Jurkat, Clone E6-1 (cell line): ENCODE measurements at places on chromosomes 3 and 15.

DNA sequence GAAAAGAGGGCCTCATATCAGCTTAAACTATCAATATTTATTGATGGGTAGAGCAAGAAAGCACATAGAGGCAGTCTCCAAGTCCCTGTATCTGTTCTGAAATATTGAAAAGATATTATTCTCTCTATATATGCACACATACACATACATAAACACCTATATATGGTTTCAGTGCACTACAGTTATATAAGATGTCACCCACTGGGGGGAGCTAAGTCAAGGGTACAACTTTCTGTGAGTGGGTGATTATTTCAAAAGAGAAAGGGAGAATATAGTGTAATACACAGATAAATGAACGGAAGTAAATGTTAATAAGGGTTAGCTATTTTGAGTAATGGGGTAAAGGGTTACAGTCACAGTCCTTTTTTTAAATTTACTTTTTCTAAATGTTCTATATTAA lies 8.8 kb downstream of the SNTN start:
- DNase-seq, result peak; percentile 1

DNA sequence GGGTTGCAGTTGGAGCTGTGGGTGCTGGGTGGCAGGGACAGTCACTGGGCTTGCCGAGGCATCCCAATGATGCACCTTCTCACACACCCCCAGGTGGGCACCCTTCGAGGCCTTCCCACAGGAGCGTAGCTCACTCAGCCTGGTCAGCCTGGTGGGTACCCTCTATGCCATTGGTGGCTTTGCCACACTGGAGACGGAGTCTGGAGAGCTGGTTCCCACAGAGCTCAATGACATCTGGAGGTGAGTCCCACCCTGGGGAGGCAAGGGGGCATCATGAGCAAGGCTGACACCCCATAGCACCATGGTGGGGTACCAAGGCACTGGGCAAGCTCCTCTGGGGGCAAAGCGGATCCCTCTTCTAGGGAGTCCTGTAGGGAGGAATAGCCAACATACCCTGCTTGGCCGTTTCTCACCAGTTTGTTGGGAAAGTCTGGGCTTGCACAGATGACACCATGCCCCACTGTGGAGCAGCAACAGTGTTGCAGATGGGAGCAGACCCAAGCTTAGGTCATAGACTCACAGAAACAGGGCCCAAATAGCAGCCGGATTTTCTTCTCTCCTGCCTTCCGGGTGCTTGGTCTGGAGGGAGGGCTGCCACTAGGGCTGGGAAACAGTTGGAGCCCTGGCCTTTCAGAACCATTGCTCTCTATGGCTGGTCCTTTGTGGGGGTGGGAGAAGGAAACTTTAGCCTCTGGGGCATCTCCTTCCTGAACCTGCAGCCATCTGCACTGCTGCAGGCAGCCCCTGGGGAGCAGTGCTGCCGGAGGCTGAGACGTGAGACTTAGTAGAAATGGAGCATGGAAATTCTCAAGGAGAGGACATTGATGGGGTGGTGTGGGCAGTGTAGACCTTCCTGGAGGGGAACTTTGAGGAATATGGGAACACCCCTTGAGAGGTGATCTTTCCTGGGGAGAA lies 5.7 kb downstream of the KLHL40 start:
- DNase-seq, result no peak

- DNase-seq, result no peak
Measured at GRCh38 chr3:100213891-100214573, 46.8 kb upstream of the TBC1D23 start.

DNA sequence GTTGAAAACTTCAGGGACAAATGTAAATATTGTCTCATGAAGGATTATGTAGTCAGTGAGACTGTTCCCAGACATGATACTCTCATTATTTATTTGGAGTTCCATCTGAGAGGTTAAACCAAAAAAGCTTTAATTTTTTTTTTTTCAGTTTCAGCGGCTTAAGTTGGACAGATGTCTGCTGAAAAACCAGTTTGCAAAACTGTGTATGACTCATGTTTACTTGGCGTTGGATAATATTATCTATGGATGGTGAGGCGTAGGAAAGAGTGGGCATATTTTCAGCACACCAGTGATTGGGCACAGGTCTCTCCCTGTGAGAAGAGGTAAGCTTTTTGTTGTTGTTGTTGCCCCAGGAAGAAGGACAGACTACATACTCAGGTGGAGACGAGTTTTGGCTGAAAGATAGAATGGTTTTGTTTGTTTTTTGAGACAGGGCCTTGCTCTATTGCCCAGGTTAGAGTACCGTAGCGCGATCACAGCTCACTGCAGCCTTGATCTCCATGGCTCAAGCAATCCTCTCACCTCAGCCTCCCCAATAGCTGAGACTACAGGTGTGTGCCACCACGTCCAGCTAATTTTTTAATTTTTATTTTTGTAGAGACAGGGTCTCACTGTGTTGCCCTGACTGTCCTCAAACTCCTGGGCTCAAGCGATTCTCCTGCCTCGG lies 16.4 kb upstream of the ANXA2 start:
- DNase-seq, result no peak

- DNase-seq, result no peak
Measured at GRCh38 chr3:17605032-17605431, 137.4 kb downstream of the TBC1D5 start.

- no peak for DNase-seq
Measured at GRCh38 chr15:90031231-90031791, 30.2 kb downstream of the ZNF710 start.

DNA sequence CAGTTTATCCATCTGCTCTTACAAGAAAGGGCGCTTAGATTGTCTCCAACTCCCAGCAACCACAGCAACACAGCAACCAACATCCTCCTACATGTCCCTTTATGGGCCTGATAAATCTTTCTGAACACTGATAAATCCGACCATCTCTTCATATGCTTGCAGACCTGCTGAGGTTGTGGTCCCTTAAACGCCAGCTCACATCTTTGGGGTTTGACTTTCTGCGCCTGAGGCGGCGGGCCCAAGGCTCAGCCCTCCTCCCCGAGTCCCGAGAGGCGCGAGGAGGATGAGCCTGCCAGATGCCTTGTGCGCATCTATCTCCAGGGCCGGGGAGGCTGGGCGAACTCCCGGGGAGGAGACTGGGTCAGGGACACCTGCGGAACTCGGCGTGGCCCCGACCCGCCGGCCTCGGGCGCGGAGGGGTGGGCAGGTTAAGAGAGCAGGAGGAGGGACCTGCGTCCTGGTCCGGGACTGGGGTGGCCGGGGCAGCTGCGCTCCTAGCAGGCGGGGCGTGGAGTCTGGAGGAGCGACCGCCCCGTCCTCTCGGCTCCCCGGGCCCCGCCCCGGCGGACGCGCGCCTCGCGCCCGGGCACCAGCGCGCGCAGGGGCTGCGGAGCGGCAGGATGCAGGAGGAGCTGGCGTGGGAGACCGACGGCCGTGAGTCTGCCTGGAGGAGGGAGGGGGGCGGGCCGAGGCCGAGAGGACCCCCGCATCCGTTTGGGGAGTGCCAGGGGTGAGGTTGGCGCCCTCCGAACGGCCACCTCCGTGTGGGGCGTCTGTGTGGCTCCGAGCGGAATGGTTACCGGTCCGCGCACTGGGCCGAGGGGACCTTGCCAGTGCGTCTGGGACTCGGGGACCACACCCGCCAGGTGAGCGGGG lies at the start of gene ANKDD1A:
TSS of gene ANKDD1A (plus strand) at position 592 of the 876 bp plus-strand sequence. CDS start at position 621, 29 bp downstream.
- no peak for DNase-seq

- DNase-seq, result no peak
Measured at GRCh38 chr3:67706934-67707333, 52.5 kb upstream of the SUCLG2 start.

- DNase-seq, result no peak
Measured at GRCh38 chr3:80297720-80298119, 529.9 kb upstream of the ROBO1 start.

DNA sequence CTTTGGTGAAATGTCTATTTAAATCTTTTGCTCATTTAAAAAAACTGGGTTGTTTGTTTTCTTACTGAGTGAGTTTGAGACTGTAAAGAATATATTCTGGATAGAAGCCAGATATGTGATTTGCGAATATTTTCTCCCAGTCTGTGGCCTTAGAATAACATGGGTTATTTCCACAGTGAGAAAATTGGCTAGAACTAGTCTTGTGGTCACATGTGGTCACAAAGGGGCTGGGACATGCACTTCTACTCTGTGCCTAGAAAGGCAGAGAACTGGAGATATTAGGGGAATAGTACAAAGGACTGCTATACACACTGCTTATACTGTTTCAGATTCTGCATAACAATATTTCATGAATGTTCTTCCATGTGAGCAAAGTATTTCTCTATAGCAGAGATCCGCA lies 79.9 kb upstream of the RGMA start:
- no peak for DNase-seq

DNA sequence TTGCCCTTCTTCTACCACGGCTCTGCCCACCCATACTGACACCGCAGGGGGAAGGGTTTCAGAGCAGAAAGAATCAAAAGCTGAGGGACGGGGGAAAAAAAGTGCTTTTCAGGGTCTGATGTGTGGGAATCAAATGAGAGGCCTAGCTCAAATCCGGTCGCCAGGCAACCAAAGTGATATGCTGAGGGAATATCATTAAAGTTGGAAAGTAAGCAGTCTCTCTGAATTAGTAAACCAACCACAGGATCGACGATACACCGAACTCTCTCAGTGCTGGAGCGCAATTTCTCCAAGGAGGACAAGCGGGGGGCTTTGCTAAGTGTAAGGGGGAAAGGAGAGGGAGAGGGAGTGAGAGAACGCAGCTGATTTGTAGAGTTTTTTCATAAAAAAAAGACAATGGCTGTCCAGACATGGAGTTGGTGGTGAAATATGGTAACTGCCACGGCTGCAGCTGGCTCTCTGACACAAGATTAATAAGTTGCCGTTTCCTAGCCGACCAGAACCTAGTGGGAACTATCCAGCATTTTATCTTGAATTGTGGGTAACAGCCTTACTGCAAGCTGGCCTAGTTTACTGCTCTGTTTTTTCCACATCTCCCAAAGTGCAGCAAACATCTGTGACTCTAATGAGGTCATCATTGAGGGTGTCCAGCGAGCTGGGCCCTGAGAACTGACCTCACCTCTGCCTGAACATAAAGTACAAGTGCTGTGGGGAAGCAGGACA lies 530.2 kb downstream of the SOX2 start:
- DNase-seq, result no peak

- DNase-seq, result no peak
Measured at GRCh38 chr3:144930431-144930830, 958.8 kb downstream of the DIPK2A start.

GRCh38 chr3:107689355-107689754 lies 166.6 kb downstream of the BBX start:
- DNase-seq, result no peak

DNA sequence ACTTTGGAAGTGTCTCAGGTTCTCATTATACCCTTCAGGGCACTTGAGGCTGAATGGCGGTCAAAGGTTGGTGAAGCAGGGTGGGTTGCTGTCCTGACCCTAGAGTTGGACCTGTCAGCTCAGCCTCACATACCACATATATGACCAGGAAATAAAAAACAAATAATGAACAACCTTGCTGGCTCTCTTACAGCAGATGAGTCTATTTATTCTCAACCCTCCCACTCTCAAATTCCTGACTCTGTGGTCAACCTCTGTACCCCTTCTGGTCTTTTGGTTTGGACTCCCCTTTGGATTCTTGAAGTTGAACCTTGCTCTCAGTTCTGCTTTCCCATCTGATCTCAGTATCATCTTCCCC lies 16.9 kb downstream of the PPP2R3A start:
- DNase-seq, result no peak

- no peak for DNase-seq
Measured at GRCh38 chr15:66834881-66835878, 133.1 kb downstream of the SMAD6 start.

GRCh38 chr3:132660052-132660810 lies at the start of gene UBA5:
UBA5 (plus strand) TSS chr3:132660329; CDS start chr3:132660538, 209 bp downstream.
- peak; percentile 55 for DNase-seq

- DNase-seq, result no peak
Measured at GRCh38 chr3:108862865-108863798, 40.5 kb downstream of the TRAT1 start.

DNA sequence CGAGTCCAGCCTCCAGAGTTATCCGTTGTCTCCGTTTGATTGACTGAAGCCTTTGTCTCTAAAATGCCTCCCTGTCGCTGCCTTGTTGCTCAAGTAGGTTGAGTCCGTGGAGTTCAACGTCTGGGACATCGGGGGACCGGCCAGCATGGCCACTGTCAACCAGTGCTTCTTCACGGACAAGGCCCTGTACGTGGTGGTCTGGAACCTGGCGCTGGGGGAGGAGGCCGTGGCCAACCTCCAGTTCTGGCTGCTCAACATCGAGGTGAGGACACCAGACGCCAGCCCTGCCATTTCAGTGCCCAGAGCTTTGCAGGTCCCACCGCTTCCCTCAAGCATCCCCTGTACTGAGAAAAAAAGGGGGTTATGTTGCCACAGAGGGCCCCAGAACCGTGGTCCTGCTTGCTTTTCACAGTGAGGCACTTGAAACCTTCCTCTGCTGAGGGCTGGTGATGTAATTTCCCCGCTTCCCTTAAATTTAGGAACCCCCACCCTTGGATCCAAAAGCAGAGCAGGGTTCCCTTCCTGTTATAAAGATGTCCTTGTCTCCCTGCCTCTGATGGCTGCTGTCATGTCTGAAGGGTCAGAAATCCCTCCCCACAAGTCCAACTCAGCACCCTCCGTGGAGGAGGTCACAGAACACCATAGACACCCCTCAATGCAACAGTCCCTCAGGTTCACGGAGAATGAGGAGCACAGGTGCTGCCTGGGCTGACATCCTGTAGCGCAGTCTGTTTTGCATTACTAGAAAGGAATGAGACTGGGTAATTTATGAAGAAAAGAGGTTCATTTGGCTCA lies 105.7 kb downstream of the LRRK1 start:
- no peak for DNase-seq

DNA sequence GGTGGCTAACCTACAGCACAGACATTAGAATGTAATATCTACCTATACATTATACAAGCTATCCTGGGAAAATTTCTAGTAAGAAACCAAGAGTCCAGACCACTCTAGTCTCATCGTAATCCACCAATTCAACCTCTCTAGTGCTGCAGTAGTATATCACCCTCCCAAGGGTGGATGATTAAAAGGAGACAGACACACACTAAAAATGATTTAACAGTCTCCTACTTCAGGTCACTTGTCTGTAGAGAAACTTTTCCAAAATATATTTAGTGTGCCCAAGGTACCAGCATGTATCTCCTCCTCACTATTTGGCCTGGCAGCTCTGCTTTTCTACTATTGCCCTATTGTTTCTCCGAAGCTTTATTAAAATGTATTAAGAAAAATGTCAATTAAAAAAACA lies 45.0 kb downstream of the ZBTB20 start:
- DNase-seq, result no peak

DNA sequence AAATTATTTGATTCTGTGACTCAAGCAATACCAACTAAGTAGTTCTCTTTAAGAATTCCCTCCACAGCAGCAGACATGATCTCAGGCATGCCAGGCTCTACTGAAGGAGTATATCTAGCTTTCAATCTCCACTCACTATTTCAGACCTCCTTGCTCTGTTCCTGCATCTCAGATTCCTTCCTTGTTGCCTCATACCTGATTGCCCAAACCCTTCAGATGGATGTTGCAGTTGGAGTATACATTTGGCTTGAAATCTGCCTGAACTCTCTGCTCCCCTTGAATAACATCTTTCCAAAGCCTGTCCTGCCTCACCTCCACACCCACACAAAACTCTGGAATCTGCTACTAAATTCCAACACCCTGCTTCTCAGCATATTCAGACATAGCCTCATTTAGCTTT lies 19.8 kb upstream of the TM4SF4 start:
- no peak for DNase-seq
